Hepatocyte (in vitro differentiated cells): ENCODE measurements at places on chromosomes 13 and 19. TPM values are rescaled to one million over a fixed set of nuclear protein-coding genes. Genes with fewer than 3 reads are reported as not detected.

- no peak overlapping the region for H3K4me3 ChIP-seq
- H3K36me3 ChIP-seq: no peaks in the 10 kb centered on the region
- H3K27ac ChIP-seq: no peak overlapping the region
- no peak for DNase-seq
- no peaks in the 10 kb centered on the region for H3K27me3 ChIP-seq
- no peaks in the 10 kb centered on the region for H3K4me1 ChIP-seq
Measured at GRCh38 chr13:91904597-91904996, 506.2 kb downstream of the GPC5 start.

GRCh38 chr19:16446724-16447368 is 24.9 kb downstream of the EPS15L1 start:
- H3K27ac ChIP-seq: peak overlapping the region; percentile 87
- H3K27me3 ChIP-seq: no peaks in the 10 kb centered on the region
- H3K4me3 ChIP-seq: no peak overlapping the region
- peaks cover 40% of the 10 kb centered on the region for H3K4me1 ChIP-seq
- H3K36me3 ChIP-seq: no peaks in the 10 kb centered on the region

GRCh38 chr13:72507416-72508199 is 219.8 kb downstream of the MZT1 start:
- no peaks in the 10 kb centered on the region for H3K4me1 ChIP-seq
- no peaks in the 10 kb centered on the region for H3K36me3 ChIP-seq
- H3K27me3 ChIP-seq: no peaks in the 10 kb centered on the region

DNA sequence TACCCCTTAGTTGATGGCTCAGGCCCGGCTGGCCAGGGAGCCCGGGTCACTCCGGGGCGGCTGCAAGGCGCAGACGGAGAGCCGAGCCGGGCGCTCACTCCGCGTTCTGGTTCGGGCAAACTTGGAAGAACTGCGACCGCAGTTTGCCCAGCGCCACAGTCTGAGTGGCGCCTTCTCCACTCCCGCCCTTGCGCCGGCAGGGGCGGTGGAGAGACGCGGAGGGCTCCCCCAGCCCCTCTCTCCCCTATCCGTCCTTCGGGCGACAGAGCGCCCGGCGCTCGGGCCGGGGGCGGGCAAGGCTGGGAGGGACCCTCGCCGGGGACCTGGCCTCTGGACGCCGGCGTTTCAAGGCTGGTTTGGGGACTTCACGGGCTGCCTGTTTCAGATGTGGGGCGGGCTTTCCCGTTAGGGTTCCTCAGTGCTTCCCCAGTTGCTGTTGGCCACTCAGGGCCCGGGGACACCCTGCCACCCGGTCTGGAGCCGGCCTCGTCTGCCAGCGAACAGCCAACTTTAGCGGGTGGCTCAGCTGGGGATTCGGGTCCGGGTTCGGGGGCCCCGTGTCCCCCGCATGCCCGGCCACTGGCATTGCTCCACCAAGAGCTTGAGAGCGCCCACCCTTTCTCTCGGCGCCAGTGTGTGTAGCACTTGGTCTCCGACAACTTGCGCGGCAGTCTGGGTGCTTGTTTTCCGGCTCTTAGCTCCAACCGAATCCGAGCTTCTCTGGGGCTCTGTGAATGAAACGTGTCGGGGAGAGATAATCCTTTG is 1.5 kb downstream of the GPC6 start:
- no peaks in the 10 kb centered on the region for H3K36me3 ChIP-seq
- DNase-seq: peak; percentile 90
- H3K27me3 ChIP-seq: no peaks in the 10 kb centered on the region
- H3K4me1 ChIP-seq: peaks cover 44% of the 10 kb centered on the region
- H3K27ac ChIP-seq: peak overlapping the region; percentile 95

Gene RDH8
- polyA plus RNA-seq: not detected in 2 replicates

Gene MAP2K2
- 188 and 196 TPM in 2 replicates for polyA plus RNA-seq

Gene CBARP
- polyA plus RNA-seq: 7.1 and 10.7 TPM in 2 replicates

DNA sequence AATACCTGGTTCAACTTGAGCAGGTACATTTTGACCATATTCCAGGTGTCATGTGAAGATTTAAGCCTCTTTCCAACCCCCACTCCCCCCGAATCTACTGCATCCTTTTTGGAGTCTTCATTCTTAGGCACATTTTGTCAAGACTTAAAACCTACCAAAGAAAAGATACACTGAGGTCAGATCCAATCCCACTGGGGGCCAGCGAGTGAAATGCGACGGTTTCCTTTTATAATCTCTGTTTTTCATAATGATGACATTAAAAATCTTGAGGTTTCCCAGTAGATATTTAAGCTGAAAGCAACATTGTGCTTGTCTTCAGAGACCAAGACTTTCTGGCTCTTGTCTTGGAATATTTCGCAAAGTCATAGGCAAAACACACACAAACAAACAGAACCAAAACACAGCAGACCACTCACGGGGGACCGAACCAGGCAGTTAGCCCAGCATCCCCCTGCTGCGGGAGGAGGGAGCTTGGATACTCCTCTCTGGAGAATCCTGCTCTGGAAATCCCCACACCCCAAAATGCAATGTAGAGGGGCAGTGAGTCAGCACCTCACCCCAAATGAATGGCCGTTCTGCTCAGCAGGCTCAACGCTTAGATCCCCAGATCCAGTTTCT is 506 bp upstream of the GAS6 start:
- peak overlapping the region; percentile 57 for H3K4me3 ChIP-seq
- DNase-seq: no peak
- no peaks in the 10 kb centered on the region for H3K27me3 ChIP-seq
- H3K27ac ChIP-seq: peak overlapping the region; percentile 32
- H3K4me1 ChIP-seq: peaks cover 30% of the 10 kb centered on the region

- H3K4me3 ChIP-seq: no peak overlapping the region
- H3K4me1 ChIP-seq: no peaks in the 10 kb centered on the region
- no peak for DNase-seq
- no peak overlapping the region for H3K27ac ChIP-seq
- no peaks in the 10 kb centered on the region for H3K27me3 ChIP-seq
Measured at GRCh38 chr13:113430378-113431110, 22.7 kb downstream of the ADPRHL1 start.

GRCh38 chr19:16066611-16067104 is 9.6 kb upstream of the TPM4 start:
- no peak overlapping the region for H3K4me3 ChIP-seq
- no peaks in the 10 kb centered on the region for H3K27me3 ChIP-seq
- no peak overlapping the region for H3K27ac ChIP-seq
- DNase-seq: no peak
- H3K36me3 ChIP-seq: no peaks in the 10 kb centered on the region
- no peaks in the 10 kb centered on the region for H3K4me1 ChIP-seq

Gene SLC25A41
- 0.50 TPM in 1 of 2 replicates, not detected in the other for polyA plus RNA-seq

DNA sequence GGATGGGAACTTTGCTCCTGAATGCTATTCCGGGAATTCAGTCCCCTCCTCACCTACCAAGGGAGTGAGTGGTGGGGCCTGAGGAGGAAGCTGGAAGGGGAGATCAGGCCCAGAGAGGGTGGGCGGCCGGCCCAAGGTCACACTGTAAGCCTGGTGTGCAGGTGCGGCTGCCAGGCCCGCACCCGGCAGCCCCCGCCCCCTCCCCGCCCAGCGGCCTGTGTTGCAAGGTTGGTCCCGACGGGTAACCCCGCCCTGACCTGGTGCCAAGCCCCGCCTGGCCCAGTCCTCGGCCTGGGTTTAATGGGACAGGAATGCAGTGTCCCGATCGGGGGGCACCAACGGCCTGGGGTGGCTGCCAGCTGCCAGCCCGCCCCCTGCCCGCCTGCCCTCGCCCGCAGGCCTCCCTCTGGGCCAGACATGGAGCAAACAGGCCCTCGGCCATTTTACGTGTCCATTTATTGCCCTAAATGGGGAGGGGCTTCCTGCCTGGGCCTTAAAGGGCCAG is 5.5 kb downstream of the ZBTB7A start:
- H3K4me3 ChIP-seq: no peak overlapping the region
- H3K36me3 ChIP-seq: no peaks in the 10 kb centered on the region
- DNase-seq: peak; percentile 85
- peaks cover 59% of the 10 kb centered on the region for H3K4me1 ChIP-seq
- peak overlapping the region; percentile 98 for H3K27ac ChIP-seq

DNA sequence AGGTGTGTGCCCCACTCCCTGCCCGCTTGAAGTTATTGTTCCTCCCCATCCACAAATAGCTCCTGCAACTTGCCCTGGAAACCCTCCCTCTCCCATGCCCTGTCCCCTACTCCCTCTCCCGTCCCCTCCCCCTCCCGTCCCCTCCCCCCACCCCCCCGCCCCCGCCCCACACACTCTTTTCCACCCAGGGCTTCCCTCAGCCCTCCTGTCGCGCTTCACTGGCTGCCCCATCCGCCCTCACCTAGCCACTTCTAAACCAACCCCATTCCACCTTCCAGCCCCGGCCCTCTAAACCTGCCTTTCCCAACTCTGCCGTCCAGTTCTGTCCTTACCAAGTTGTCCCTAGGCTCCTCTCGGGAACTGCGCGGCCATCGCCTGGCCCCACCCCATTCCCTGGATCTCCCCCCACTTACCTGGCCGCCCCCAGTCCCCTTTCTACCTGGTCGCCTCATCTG is 993 bp downstream of the RGL3 start:
- peak overlapping the region; percentile 91 for H3K27ac ChIP-seq
- peaks cover 5% of the 10 kb centered on the region for H3K27me3 ChIP-seq
- peaks cover 21% of the 10 kb centered on the region for H3K4me1 ChIP-seq
- H3K36me3 ChIP-seq: no peaks in the 10 kb centered on the region
- H3K4me3 ChIP-seq: peak overlapping the region; percentile 62

- no peak for DNase-seq
- no peaks in the 10 kb centered on the region for H3K4me1 ChIP-seq
- no peaks in the 10 kb centered on the region for H3K27me3 ChIP-seq
- H3K4me3 ChIP-seq: no peak overlapping the region
- H3K36me3 ChIP-seq: no peaks in the 10 kb centered on the region
Measured at GRCh38 chr13:99280166-99280565, 22.0 kb upstream of the GPR18 start.

GRCh38 chr13:36850790-36851438 is 31.9 kb downstream of the RFXAP start:
- H3K36me3 ChIP-seq: no peaks in the 10 kb centered on the region
- H3K27me3 ChIP-seq: no peaks in the 10 kb centered on the region
- no peak overlapping the region for H3K4me3 ChIP-seq
- H3K4me1 ChIP-seq: no peaks in the 10 kb centered on the region
- no peak for DNase-seq

- no peak overlapping the region for H3K27ac ChIP-seq
- H3K4me3 ChIP-seq: no peak overlapping the region
- no peak for DNase-seq
- peaks cover 28% of the 10 kb centered on the region for H3K27me3 ChIP-seq
- peaks cover 5% of the 10 kb centered on the region for H3K4me1 ChIP-seq
Measured at GRCh38 chr19:2719920-2720776, 1.0 kb downstream of the DIRAS1 start.

GRCh38 chr19:17719730-17720400 is 585 bp downstream of the MAP1S start:
- H3K27ac ChIP-seq: no peak overlapping the region
- H3K36me3 ChIP-seq: no peaks in the 10 kb centered on the region
- peak overlapping the region; percentile 99 for H3K4me3 ChIP-seq

GRCh38 chr13:81104035-81104715 is 763.2 kb upstream of the SPRY2 start:
- H3K36me3 ChIP-seq: no peaks in the 10 kb centered on the region
- no peak for DNase-seq
- no peak overlapping the region for H3K27ac ChIP-seq
- no peaks in the 10 kb centered on the region for H3K27me3 ChIP-seq
- H3K4me1 ChIP-seq: peaks cover 12% of the 10 kb centered on the region
- no peak overlapping the region for H3K4me3 ChIP-seq

DNA sequence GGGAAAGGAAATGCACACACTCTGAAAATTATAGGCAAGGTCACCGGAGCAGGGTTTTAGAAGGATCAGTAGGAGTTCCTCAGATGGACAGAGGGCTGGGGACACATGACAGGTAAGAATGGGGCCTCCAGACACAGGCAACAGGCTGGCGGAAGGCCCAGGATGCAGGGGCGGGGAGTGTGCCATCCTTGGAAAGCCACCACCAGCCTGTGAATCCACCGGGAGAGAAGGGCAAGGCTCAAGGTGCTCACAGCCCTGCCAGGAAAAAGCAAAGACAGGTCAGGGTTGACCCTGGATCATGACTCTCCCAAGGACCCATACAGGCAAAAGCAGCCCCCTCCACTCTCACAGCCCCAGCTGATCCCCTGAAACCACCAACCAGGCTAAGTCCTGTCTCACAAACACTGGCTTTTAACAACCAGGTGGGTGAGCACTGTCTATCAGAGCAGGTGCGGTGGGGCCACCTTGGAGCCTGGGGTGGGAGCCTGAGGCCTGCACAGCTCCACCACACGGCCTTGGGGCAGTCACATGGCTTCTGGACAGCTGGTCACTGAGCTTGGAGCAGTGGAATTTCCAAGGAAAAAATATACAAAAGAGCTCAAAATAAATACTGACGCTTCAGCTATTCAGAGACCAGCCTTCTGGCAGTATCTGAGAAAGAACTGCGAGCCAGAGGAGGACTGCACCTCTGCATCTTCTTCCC is 35.2 kb upstream of the ISYNA1 start:
- no peak for DNase-seq
- H3K27me3 ChIP-seq: no peaks in the 10 kb centered on the region
- H3K27ac ChIP-seq: no peak overlapping the region
- no peaks in the 10 kb centered on the region for H3K36me3 ChIP-seq
- H3K4me1 ChIP-seq: peaks cover 16% of the 10 kb centered on the region

Gene ICAM5
- polyA plus RNA-seq: 0.57 and 3.3 TPM in 2 replicates

Gene PSPN
- 1.5 and 2.7 TPM in 2 replicates for polyA plus RNA-seq

- no peaks in the 10 kb centered on the region for H3K36me3 ChIP-seq
- H3K27ac ChIP-seq: no peak overlapping the region
- no peak for DNase-seq
- H3K4me3 ChIP-seq: no peak overlapping the region
Measured at GRCh38 chr13:27236478-27236877, 14.9 kb upstream of the RPL21 start.

DNA sequence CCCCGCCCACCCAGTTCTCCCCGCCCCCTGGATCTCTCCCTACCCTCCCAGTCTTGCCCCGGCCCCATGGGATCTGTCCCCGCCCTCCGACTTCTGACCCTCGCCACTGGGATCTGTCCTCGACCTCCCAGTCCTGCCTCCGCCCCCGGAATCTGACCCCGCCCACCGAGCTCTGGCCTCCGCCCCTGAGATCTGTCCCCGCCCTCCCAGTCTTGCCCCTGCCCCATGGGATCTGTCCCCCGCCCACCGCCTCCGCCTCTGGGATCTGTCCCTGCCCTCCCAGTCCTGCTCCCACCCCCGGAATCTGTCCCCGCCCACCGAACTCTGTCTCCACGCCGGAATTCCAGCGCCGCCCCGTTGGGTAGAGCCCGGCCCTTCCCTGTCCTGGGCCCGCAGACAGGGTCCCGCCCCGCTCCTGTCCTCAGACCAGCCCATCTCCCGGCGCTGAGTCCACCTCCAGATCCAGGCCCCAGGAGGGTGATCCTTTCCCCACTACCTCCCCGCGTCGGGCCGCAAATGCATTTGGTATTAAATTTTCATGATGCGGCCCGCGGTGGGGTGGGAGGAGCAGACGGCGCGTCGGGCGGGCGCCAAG is 1.5 kb upstream of the SLC17A7 start:
- peaks cover 3% of the 10 kb centered on the region for H3K4me1 ChIP-seq
- H3K27ac ChIP-seq: peak overlapping the region; percentile 70
- DNase-seq: peak; percentile 95
- no peaks in the 10 kb centered on the region for H3K36me3 ChIP-seq

Gene AP3D1
- 108 and 109 TPM in 2 replicates for polyA plus RNA-seq

- H3K4me3 ChIP-seq: no peak overlapping the region
- no peaks in the 10 kb centered on the region for H3K36me3 ChIP-seq
- no peaks in the 10 kb centered on the region for H3K4me1 ChIP-seq
Measured at GRCh38 chr19:8127311-8127710, 22.1 kb downstream of the FBN3 start.

Gene CGB1
- 0.52 TPM in 1 of 2 replicates, not detected in the other for polyA plus RNA-seq
